ENCODE measurements at places on chromosomes 2 and 18.

DNA sequence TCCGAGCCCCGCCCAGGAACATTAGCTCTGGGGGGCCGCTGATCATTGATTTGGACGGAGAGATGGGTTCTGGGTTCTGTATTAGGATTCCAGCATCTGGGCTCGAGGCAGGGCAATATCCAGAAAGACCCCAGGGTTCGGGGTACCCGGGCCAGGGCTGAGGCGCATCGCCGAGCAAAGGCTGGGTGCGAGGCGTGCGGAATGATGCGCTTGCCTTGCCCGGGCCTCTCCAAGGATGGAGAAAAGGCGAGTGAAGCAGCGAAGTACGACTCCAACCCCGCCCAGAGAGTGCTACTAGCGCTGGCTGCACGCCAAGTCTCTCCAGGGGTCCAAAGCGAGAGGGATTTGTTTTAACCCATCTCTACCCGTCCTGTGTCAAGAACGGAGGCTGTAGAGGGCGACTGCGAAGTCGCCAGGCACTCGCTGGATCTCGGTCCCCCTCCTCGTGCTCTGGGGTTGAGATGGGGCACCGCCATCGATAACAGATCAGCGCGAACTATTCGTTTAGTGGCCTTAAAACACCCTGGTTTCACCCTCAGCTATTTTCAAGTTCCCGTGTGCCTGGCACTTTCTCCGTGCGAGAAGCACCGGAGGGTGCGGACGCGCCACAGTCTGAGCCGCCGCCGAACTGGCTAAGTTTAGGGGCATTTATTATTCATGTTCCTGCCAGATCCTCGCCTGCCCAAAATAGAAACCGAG is 1.9 kb downstream of the ADCYAP1 start:
- no peak for DNase-seq

GRCh38 chr2:19653509-19653908 is 248.3 kb downstream of the TTC32 start:
- DNase-seq, result no peak

GRCh38 chr2:1856475-1856874 is 112.2 kb upstream of the PXDN start:
- no peak for DNase-seq

GRCh38 chr2:65443509-65444186 is 11.2 kb upstream of the SPRED2 start:
- DNase-seq, result no peak

DNA sequence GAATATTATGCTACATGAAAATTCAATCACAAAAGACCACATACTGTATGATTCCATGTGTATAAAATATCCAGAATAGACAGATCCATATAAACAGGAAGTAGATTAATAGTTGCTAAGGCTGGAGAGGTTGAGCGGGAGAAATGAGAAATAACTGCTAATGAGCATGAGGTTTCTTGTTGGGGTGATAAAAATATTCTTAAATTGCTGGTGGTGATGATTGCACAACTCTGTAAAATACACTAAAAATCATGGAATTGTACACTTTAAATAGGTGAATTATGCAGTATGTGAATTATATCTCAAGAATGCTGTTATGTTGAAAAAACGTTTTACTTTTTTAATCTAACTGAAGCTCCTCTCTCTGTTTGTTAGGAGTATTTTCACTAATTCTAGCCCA is 101.8 kb upstream of the CREB1 start:
- DNase-seq, result no peak

DNA sequence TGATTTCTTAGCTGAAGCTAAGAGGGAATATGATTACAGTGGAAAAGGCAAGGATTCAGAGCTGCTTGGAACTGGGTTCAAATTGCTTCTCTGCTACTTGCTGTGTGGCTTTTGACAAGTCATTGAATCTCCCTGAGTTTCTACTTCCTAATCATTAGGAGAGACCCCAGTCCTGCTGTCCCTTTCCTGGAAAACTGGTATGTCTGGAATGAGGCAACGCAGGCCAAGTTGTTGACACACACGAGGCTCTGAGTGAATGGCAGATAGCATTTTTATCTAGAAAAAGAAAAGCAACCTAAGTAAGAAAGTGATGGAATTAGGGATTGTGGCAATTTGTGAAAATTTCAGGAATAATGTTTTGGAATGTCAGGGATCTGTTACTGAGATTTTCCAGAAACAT is 123.6 kb downstream of the LPIN1 start:
- DNase-seq, result no peak

DNA sequence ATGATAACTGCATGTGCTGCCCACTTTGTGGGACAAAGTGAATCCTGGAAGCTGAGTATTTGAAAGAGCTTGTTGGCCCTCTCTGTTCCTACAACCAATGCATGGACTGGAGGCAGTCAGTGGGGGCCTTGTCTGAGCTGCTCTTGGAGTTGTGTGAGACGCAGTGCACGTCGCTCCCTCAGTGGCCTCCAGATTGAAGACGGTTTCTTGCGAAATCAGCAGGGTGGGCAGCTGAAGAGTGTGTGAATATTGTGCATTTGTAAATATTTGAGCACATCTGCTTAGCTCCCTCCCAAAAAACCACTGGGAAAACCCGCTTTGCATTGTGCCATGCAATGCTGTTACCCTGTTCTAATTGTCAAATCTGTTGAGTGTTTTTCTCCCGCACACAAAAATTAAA is 782.8 kb downstream of the PLCL1 start:
- DNase-seq, result no peak

GRCh38 chr18:50410008-50410407 is 35.2 kb downstream of the SKA1 start:
- no peak for DNase-seq

DNA sequence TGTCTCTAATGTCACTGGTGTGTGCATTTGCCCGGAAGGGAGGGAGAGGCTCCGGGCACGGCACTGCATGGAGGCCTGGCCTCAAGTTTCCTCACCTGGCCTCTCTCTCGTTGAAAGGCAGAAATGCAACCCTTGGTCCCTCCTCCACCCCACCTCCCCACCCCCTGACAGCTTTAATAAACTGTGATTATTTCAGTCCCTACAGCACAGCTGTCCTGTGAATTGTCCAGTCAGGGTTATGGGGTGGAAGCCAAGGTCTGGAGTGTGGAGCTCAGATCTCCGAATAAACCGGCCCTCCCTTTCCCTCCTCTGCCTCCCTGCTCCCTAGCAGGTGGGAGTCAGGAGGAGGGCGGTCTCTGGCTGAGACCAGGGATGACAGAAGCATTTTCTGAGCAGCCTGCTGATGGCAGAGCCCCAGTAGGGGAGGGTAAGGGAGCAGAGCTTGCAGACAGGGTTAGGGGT is 199.2 kb upstream of the SMAD2 start:
- DNase-seq, result no peak

GRCh38 chr2:224104668-224105386 is 65.7 kb upstream of the SERPINE2 start:
- no peak for DNase-seq

DNA sequence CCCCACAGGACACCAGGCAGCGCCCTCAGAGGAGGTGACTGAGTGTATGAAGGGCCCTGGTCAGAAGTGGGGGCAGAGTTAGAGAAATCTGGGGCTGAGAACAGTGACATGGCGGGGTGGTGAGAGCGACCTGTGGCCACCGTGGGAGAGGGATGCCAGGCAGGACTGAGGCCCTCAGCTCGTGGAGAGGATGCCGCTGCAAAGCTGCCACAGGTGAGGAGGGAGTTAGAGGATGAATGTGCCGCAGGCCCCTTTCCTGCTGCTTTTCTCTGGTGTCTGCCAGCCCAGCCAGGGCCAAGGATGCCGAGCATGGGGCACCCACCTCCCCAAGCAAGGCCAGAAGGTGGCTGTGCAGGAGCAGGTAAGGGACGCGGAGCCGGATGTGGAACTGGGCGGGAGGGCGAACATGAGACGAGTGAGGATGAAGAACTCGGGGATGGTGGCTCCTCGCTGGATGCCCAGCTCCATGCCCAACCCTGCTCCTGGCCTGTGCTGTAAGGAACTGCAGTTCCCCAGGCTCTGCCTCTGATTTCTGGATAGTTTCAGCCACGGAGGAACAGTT is 269.2 kb upstream of the HDAC4 start:
- DNase-seq, result no peak

DNA sequence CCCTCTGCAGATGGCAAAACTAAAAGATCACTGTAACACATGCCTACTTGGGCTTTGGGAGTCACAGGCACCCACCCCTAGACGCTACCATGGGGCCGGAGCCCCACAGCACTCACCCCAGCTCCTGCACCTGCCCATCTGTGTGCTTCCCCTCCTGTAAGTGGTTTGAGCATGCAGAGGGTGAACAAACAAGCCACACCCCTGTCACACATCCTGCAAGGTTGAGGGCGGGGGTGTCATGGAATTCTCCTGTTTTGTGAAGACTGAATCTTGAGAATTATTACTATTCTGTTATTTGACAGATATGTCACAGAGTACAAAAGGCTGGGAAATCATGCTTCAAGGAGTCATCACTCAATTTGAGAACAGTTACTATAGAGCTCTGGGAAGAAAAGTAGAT is 60.9 kb downstream of the RFTN2 start:
- DNase-seq, result no peak

- DNase-seq, result no peak
These were observed 13.6 kb upstream of the PROC start for GRCh38 chr2:127404466-127405254.

- no peak for DNase-seq
These were observed 399.1 kb upstream of the ATP5MC3 start for GRCh38 chr2:175580652-175581051.

- no peak for DNase-seq
These were observed 13.2 kb downstream of the GALR1 start for GRCh38 chr18:77262643-77263465.

DNA sequence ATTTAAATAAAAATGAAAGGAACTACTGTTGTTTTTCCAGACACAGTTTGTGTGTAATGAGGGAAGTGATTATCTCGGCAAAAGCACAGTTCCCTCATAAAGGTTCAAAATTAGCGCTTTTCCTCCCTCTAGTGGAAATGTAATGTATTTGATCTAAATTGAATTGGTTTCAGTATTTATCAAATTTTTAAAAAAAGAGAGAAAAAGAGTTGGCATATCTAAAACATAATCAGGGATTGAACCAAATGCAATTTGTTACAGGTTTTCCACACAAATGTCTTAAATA is 37.5 kb downstream of the CMPK2 start:
- no peak for DNase-seq

- DNase-seq, result no peak
These were observed 796 bp downstream of the MYO1B start for GRCh38 chr2:191245869-191246531.

GRCh38 chr2:238948765-238949641 is 101.1 kb downstream of the TWIST2 start:
- no peak for DNase-seq

- DNase-seq, result no peak
These were observed 76.5 kb downstream of the CYBRD1 start for GRCh38 chr2:171598713-171599319.

- DNase-seq, result no peak
These were observed 9.0 kb upstream of the CREG2 start for GRCh38 chr2:101396316-101396717.

DNA sequence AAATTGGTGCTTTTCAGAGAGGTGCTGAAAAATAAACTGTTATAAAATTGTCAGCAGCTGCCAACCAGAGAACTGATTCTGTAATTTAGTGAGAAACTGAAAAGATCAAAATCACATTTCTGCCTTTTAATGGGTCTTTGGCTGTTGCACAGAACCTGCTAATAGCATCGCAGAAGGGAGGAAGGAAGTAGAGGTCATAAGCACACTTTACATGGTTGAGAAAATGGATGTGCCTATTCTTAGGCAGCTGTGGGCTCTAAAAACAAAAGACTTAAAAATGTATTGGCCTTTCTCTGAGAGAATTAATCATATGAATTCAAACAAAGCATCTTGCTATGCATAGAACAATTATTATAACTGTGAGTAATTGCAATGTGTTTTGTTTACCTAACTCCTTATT is 1186.9 kb downstream of the DSC3 start:
- no peak for DNase-seq

GRCh38 chr2:102040229-102040628 is 48.5 kb downstream of the IL1R2 start:
- DNase-seq, result no peak

DNA sequence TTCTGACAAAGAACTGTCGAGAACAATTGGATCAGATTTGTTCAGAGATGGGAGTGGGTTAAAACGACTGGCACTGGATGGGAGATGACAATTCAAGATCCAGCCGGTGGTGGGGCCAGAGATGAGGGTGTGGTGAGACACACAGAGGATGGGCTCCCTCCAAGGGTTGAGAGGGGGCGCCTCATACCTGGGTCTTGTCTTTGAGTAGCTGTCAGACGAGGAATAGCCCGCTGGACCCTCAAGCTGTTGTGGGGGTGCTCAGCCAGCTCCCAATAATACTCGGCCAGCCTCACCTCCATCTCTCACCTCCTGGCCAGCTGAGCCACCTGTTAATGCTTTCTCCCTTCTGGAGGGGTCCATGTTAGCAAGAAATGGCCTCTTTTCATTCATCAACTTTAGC is 14.0 kb downstream of the INPP5D start:
- DNase-seq, result no peak

GRCh38 chr2:160977376-160977775 is 182.9 kb upstream of the TANK start:
- DNase-seq, result no peak

DNA sequence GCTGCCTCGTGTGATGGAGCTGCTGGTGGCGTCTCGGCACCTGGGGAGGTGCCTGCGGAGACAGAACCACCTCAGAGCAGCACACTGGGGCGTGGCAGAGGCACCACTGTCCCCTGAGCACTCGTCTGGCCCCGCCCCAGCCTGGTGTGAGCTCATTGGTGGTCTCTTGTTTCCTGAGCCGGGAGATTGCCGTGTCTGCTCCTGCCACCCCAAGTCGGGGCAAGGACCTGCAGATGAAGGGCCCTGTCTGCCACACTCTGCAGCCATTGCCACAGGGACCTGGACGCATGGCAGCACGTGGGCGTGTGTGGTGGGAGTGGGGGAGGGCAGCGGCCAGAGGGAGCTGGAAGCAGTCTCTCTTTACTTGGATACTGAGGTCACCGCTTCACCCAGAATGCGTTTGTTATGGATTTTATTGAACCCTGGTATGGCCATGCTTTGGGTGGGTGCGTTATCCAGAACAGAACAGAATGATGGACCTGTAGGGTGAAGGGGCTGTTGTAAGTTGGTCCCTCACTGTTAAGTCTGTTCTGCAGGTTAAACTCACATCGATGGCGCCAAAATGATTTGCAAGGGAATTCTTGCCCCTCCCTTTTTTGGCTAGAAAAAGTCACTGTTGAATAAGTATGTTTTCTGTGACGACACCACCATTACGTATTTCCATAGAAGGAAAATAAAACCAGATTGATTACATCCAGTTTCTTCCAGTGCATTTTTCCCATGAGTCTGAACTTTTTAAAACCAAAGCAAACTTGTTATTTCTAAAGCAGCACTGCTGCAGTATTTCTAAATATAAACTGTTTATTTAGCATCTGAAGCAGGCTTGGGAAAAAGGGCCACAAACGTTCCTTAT is 92.0 kb downstream of the USP40 start:
- no peak for DNase-seq

DNA sequence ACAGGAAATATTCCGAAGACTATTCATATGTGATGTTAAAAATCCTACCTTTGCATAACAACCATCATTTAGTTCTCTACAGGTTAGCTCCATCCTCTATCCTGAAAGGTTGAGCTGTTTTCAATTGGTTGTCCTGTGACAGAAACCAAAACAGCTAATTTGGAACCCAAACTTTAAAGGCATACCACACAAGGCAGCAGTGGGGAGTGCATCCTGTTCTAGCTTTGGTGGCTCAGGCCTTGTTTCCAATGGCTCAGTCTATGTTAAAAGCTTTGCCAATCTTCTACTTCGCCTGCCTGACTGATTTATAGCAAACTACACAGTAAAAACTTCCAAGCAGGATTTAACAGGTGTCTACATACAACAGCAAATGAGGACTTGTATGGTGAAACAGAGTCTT is 3.2 kb downstream of the CD226 start:
- no peak for DNase-seq

GRCh38 chr18:41378598-41378997 is 576.4 kb upstream of the PIK3C3 start:
- no peak for DNase-seq

All from stimulated activated CD8-positive, alpha-beta memory T cell treated with anti-CD3 and anti-CD28 coated beads, Interleukin-7, amount 100 ng/mL, for 1 hour (primary cell).